ENCODE measurements at places on chromosomes 7 and 10. TPM values are rescaled to one million over a fixed set of nuclear protein-coding genes. Genes with fewer than 3 reads are reported as not detected.

Gene GPNMB
- 60.9 TPM for total RNA-seq

Gene LIPK
- not detected for total RNA-seq

Gene RASSF4
- 6.8 TPM for total RNA-seq

Gene PDGFA
- total RNA-seq, result 43.2 TPM

Measured in fibroblast of villous mesenchyme (primary cell).